ENCODE measurements at places on chromosomes 11 and 22. TPM values are rescaled to one million over a fixed set of nuclear protein-coding genes. Genes with fewer than 3 reads are reported as not detected.

Gene APLNR
- total RNA-seq = not detected

Gene CHADL
- total RNA-seq = not detected

Gene MAP6
- total RNA-seq = not detected

Gene NAALAD2
- total RNA-seq = not detected

Gene CCDC87
- total RNA-seq = not detected

Gene APOL2
- total RNA-seq = 23.8 TPM

Gene POU2AF2
- total RNA-seq = not detected

Gene FXYD2
- total RNA-seq = not detected

Gene ART1
- total RNA-seq = not detected

Gene TSSK2
- not detected for total RNA-seq

Gene SGSM1
- total RNA-seq = not detected

Gene INSC
- not detected for total RNA-seq

Gene KCNJ4
- not detected for total RNA-seq

Gene ZC3H12C
- 6.4 TPM for total RNA-seq

Gene PRR33
- total RNA-seq = not detected

Gene GGT5
- not detected for total RNA-seq

Gene ACRV1
- total RNA-seq = not detected

Gene ATG2A
- total RNA-seq = 22.5 TPM

Gene BCO2
- total RNA-seq = 0.42 TPM

Gene MYRF
- total RNA-seq = 1.4 TPM

Gene PRODH
- not detected for total RNA-seq

Gene GAL3ST1
- not detected for total RNA-seq

Gene ZNF214
- total RNA-seq = not detected

Gene OR4A5
- total RNA-seq = not detected

Gene LRRC32
- 8.1 TPM for total RNA-seq

Gene HBB
- not detected for total RNA-seq

Gene CBLIF
- not detected for total RNA-seq

Gene GRM5
- not detected for total RNA-seq

Gene LGALS12
- total RNA-seq = 0.39 TPM

Gene ACR
- not detected for total RNA-seq

Gene UBASH3B
- 4.0 TPM for total RNA-seq

Gene GRIA4
- not detected for total RNA-seq

Gene APOBEC3F
- 2.6 TPM for total RNA-seq

Gene H19
- total RNA-seq = not detected

Gene GALNT18
- 1.5 TPM for total RNA-seq

Measured in SJSA1 (cell line).